ENCODE measurements at places on chromosomes 3 and 15. TPM values are rescaled to one million over a fixed set of nuclear protein-coding genes. Genes with fewer than 3 reads are reported as not detected.

DNA sequence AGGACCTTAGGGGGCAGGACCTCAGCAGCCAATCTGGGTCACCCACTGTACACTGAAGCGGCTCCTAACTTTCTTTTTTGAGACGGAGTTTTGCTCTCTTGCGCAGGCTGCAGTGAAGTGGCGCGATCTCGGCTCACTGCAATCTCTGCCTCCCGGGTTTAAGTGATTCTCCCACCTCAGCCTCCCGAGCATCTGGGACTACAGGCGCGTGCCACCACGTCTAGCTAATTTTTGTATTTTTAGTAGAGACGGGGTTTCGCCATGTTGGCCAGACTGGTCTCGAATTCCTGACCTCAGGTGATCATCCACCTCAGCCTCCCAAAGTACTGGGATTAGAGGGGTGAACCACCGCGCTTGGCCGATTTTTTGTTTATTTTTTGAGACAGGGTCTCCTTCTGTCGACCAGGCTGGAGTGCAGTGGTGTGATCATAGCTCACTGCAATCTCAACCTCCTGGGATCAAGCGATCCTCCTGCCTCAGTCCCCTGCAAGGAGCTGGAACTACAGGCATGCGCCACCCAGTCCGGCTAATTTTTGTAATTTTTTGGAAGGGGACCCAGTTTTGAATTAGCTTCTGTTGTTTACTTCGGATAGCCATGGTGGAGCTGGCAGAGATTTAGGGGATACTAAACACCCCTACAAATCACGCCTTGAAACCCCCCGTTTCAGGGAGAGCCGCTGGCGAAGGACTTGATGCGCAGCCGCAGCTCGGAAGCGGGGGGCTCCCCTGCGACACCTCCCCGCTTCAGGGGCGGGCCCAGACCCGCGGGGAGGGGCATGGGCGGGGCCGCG, 1.5 kb upstream of the CLK3 start:
- no peak for DNase-seq

- no peak for DNase-seq
Measured at GRCh38 chr3:118970819-118971218, 63.8 kb downstream of the IGSF11 start.

DNA sequence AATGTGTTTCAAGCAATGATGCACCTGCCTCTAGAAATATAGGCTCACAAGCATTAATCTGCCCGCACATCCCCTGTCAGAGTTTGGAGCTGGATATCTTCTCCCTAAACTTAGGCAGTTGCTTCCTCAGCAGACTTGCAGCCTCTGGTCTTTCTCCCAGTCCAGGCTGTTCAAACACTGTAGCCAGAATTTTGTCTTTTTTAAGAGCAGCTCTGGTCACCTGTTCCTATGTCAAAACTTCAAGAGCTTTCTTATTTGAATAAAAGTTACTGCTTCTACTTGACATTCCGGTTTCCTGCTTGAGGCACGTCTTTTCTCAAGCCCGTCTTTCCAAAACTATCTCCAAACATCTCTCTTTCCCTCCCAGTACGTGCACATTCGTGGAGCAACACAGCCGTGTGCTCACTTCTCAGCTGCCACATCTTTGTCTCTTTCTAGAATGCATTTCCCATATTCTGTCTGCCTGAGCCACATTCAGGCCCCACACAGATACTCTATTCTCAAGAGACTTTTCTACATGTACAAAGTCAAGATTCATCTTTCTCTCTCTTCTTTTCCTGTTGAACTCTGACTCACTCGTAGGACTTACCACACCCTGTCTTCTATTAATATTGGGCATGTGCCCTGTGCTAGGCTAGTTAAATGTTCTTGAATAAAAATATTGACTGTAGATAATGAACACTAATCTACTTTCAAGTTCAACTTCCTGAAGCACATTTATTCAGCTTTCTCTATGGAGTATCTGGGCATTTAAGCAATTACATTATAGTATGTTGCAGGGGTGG, 307.7 kb upstream of the SOX2 start:
- no peak for DNase-seq

GRCh38 chr15:84888639-84889038, 4.2 kb downstream of the SLC28A1 start:
- DNase-seq = no peak

- no peak for DNase-seq
Measured at GRCh38 chr3:139460076-139460475, 16.2 kb downstream of the RBP2 start.

DNA sequence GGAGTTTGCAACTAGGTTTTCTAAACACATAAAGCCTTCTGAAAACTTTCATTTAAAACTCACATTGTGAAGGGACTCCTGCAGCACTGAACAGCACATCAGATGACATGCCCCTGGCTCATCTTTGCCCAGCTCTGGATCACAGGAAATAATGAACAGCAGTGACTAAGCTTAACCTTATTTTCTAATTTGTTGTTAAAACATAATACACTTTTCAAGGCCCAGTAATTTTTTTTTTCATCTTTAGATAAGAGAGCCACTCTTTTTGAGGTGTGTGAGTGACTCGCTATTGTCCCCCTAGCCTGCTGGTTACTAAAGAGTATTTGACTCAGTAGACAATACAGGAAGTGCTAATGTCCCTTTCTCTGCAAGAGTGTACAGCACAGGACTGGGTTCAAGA, 204.0 kb downstream of the OSBPL10 start:
- no peak for DNase-seq

GRCh38 chr3:159266779-159267178, 464.9 kb downstream of the MFSD1 start:
- no peak for DNase-seq

DNA sequence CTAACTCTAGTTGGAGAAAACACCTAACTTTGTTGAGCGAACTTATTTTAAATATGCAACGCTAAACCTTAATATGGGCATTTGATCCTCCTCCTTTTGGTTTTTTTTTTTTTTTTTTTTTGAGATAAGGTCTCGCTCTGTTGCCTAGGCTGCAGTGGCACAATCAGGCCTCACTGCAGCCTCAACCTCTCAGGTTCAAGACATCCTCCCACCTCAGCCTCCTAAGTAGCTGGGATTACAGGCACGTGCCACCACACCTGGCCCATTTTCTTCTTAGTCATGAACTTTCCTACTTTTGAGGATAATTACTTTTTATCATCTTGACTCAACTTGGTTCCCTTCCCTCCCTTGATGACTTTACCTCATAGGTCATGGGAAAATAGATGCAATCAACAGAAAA, 3.9 kb downstream of the NUSAP1 start:
- DNase-seq = no peak

The TF gene
- total RNA-seq = 2.1 TPM

The PP2D1 gene
- total RNA-seq = not detected

The SERINC4 gene
- 0.34 TPM for total RNA-seq

The PLCB2 gene
- total RNA-seq = 26.9 TPM

All from ureter (tissue), 1 donor.